PC-3 (cell line): ENCODE measurements at places on chromosomes 16 and 17. TPM values are rescaled to one million over a fixed set of nuclear protein-coding genes. Genes with fewer than 3 reads are reported as not detected.

C17orf107 gene
- total RNA-seq, result 0.35 and 0.36 TPM in 2 replicates

SLC5A2 gene
- 0.11 TPM in 1 of 2 replicates, not detected in the other for total RNA-seq

CCL18 gene
- not detected in 2 replicates for total RNA-seq

KRT39 gene
- not detected in 2 replicates for total RNA-seq

CACNG5 gene
- not detected in 2 replicates for total RNA-seq

SEPTIN1 gene
- total RNA-seq, result 0.55 TPM in 1 of 2 replicates, not detected in the other

CACNG1 gene
- total RNA-seq, result not detected in 2 replicates

AATK gene
- 1.1 and 1.7 TPM in 2 replicates for total RNA-seq

SEZ6L2 gene
- 23.7 and 25.3 TPM in 2 replicates for total RNA-seq

TMIGD1 gene
- total RNA-seq, result not detected in 2 replicates

HOXB4 gene
- 0.22 and 0.58 TPM in 2 replicates for total RNA-seq

CCDC200 gene
- not detected in 2 replicates for total RNA-seq

SPOP gene
- 52.9 and 54.7 TPM in 2 replicates for total RNA-seq

LRRC36 gene
- total RNA-seq, result 0.92 TPM in 1 of 2 replicates, not detected in the other

NOTUM gene
- 0.75 TPM in 1 of 2 replicates, not detected in the other for total RNA-seq

CASKIN1 gene
- 1.6 and 1.7 TPM in 2 replicates for total RNA-seq

GNG13 gene
- not detected in 2 replicates for total RNA-seq

LITAFD gene
- not detected in 2 replicates for total RNA-seq

TIGD7 gene
- total RNA-seq, result 4.4 and 5.5 TPM in 2 replicates

STH gene
- not detected in 2 replicates for total RNA-seq

CBFB gene
- 50.6 and 103 TPM in 2 replicates for total RNA-seq

ZSCAN10 gene
- not detected in 2 replicates for total RNA-seq
